A375 (cell line): ENCODE measurements at places on chromosomes 5 and 9. TPM values are rescaled to one million over a fixed set of nuclear protein-coding genes. Genes with fewer than 3 reads are reported as not detected.

MARCOL gene
- total RNA-seq, result not detected in 2 replicates

BTNL3 gene
- total RNA-seq, result not detected in 2 replicates

AGXT2 gene
- not detected in 2 replicates for total RNA-seq

ARL14EPL gene
- total RNA-seq, result 2.3 and 4.6 TPM in 2 replicates

CTXN3 gene
- total RNA-seq, result not detected in 2 replicates

UNC5A gene
- not detected in 2 replicates for total RNA-seq

AK8 gene
- total RNA-seq, result 0.05 and 0.68 TPM in 2 replicates

CMYA5 gene
- 0.21 and 0.30 TPM in 2 replicates for total RNA-seq

CNTNAP3 gene
- 37.7 and 48.8 TPM in 2 replicates for total RNA-seq

PCA3 gene
- total RNA-seq, result not detected in 2 replicates

NMUR2 gene
- 0.13 TPM in 1 of 2 replicates, not detected in the other for total RNA-seq

BRINP1 gene
- total RNA-seq, result not detected in 2 replicates

CEL gene
- total RNA-seq, result 0.19 TPM in 1 of 2 replicates, not detected in the other

TRIP13 gene
- total RNA-seq, result 65.7 and 71.6 TPM in 2 replicates

HTR4 gene
- not detected in 2 replicates for total RNA-seq

OCLN gene
- 0.11 and 0.34 TPM in 2 replicates for total RNA-seq

MED10 gene
- total RNA-seq, result 23.1 and 25.6 TPM in 2 replicates

ZDHHC11B gene
- total RNA-seq, result 0.05 and 0.26 TPM in 2 replicates

PCDHGA11 gene
- 0.30 and 0.96 TPM in 2 replicates for total RNA-seq
